ENCODE measurements at places on chromosomes 6 and 20. TPM values are rescaled to one million over a fixed set of nuclear protein-coding genes. Genes with fewer than 3 reads are reported as not detected.

DNA sequence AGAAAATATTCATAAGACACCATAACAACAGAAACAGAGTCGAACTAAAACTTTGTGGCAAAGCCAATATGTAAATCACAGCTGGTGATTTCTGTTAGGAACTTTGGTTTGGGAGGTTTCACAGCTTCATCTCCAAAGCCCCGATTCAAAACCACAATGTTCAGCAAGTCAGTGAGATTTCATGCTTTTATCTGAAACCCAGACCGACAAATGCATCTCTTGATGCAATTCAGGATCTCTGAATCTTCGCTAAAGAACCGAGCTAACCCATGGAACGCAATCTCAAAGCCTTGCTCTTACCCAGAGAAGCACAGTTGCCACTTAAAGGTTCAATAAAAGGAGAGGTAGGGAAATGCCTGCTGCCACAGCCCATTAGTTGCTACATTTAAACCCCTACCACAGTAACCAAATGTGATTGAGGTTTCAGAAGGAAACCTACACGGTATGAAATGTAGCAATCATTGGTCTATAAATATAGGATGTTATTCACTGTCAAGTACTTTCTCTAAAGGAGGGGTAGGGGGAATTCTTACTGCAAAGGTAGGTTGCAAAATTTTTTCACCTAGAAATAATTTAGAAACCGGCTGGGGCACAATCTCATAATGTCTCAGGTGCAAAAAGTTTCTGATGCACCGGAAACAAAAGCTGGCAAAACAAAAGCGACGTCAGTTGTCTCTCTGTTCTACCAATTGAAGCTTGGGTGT, 381.0 kb upstream of the ARID1B start:
- no peak for DNase-seq

- DNase-seq: no peak
Measured at GRCh38 chr6:25056130-25056529, 120.4 kb upstream of the RIPOR2 start.

- no peak for DNase-seq
Measured at GRCh38 chr6:95805699-95806098, 210.1 kb upstream of the FUT9 start.

DNA sequence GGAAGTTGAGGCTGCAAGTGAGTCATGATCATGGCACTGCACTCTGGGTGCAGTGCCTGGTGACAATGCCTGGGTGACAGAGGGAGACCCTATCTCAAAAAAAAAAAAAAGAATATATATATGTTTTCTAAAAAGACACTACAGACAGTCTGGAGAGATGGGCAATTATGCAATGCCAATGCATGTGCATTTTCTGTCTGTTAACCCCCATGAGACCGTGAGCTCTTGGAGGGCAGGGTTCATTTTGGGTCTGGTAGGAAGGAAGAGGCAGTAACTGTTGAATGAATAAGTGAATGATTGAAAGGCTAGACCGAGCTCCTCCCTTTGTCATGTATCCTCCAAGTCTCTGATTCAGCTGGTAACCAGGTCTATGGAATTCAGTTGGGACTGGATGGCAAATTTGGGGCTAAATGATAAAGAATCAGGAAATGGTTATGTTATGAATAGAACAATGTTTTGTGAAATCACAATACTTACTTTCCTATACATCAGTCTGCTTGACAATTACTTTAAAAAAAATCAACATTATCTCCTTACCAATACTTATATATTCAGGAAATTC, 5.6 kb upstream of the BLCAP start:
- no peak for DNase-seq

- no peak for DNase-seq
Measured at GRCh38 chr20:29878777-29879442, 1378.6 kb upstream of the DEFB115 start.

GRCh38 chr6:64411226-64411625, 775.6 kb downstream of the PHF3 start:
- DNase-seq: no peak

- peak; percentile 42 for DNase-seq
Measured at GRCh38 chr6:74597266-74597665, 608.6 kb downstream of the COL12A1 start.

DNA sequence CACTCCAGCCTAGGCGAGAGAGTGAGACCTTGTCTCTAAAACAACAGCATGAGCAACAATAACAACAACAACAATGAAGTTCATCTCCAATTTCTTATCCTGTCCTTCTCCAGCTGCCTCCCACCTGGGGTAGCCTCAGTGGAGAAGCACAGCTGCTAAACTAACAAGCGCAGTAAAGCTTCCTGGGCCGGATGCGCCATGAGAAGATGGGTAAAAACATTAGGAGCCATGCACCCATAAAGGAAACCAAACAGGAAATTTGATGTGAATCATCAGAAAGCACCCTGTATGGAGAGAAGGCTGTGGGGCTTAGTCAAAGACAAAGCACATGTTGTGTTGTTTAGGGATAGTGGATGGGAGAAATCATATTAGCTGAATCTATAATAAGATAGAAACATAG, 61.1 kb upstream of the CCN6 start:
- peak; percentile 74 for DNase-seq

- no peak for DNase-seq
Measured at GRCh38 chr6:10409731-10410206, 5.1 kb downstream of the TFAP2A start.

DNA sequence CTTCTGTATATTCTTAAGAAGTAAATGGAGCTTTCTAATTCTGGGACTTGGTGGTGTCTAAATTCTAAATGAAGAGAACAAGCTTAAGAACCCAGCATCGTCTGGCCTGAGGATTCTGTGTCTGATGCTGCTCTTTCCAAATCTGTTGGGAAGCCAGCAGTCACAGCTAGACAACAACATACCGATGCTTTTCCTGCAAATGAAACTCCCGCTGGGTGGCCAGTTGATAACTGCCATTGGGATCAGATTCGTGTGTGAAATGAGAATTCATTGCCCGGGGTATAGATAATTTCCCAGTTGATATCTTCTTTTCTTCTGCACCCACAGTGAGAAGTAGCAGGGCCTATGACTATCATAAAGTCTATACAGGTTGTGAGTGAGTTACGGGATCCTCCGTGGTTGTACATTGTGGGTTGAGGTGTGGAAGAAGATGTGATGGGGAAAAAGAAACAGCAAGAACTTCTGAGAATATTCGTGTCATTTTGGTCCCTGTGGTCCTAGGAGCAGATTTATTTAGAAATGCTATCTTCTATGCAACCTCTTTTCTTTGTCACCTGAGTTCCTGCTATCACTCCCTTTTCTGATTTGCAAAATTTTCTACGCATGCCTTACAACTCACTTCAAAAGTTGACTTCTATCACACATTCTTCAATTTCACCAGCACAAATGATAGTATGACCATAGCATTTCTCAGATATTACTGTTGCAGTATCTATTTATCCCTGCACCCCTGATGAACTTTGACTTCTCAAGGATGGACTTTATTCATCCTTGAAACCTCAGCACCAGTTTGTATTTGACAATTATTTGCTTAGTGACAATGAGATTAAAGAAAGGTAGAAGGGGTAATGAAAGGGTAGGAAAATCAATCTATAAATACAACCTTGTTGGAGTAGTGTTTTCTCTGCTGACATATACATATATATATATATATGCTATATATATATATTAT, 10.4 kb downstream of the NOX3 start:
- DNase-seq: no peak

- no peak for DNase-seq
Measured at GRCh38 chr20:60780388-60781025, 471.6 kb upstream of the CDH4 start.

- no peak for DNase-seq
Measured at GRCh38 chr6:89585154-89585553, 53.4 kb downstream of the LYRM2 start.

GRCh38 chr20:62120990-62121775, 1.1 kb upstream of the LSM14B start:
- no peak for DNase-seq

DNA sequence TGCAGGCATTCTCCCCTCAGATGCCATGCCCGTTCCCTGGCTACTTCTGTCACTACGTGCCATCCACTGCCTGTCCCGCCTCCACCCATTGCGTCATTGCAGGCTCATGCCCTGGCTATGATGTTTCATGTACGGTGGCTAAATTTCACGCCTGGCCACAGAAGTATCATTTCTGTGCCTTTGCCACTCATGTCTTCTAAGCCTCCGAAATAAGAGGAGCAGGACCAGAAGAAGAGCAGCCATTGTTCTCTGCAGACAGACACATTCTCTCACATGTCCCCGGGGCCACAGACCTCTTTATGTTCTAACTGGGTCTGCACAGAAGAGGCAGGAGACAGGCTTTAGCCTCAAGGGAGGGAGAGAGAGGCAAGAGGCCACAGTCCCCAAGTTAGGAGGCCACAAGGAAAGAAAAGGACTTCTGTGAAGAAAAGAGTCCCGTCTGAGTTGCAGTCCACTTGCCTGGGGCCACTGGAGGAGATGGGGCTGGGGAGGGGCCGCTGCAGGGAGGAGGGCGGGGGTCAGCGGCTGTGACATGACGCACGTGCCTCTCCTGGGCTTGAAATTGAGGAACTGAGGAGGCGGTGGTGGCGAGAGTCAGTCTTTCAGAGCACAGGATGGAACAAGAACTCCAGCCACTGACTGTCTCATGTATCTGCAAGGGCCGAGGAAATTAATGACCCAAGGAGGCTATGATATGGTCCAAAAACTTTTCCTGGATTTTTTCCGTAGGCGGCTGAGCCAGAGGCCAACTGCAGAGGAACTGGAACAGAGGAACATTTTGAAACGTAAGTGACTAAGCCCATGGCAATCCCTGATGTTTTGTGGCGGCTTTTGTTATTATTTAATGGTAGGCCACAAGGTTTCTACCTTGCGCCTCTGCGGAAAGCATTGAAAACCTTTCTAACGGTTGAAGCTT, 55.9 kb downstream of the TBC1D7 start:
- DNase-seq: no peak

DNA sequence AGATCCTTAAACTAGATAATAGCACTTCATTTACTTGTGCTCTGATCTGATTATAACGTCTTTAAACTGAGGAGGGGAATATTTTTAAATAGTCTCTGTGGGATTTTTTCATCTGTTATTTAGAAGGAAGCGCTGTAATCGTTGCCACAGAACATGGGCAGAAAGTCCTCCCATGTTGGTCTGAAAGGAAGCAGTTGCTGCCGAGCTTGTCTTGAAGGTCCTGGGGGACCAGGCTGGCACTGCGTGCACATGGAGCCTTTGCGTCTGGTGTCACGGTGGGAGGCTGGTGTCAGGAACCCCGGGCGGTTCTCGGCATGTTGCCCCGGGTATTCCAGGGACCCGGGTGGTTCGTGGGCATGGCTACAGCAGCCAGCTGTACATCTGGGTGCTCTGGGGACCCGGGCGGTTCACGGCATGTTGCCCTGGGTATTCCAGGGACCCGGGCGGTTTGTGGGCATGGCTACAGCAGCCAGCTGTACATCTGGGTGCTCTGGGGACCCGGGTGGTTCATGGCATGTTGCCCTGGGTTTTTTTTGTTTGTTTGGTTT, 11.5 kb downstream of the TPD52L2 start:
- no peak for DNase-seq

DNA sequence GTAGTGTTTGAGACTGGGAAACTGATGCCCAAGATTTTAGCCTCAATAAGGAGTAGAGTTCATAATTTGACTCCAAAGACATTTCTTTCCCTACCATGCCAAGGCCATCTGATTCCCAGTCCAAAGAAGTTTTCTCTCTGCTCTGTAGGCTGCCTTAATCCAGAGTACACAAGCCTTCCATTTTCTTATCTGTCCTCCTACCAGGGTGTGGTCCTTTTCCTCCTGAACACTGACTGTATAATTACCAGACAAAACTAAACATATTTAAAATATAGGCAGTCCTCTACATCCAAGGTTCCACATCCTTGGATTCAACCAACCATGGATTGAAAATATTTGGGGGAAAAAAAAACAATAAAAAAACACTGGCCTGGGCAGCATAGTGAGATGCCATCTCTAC, 108.4 kb downstream of the SLC16A10 start:
- no peak for DNase-seq

- DNase-seq: no peak
Measured at GRCh38 chr6:100512203-100512862, 47.6 kb upstream of the SIM1 start.

DNA sequence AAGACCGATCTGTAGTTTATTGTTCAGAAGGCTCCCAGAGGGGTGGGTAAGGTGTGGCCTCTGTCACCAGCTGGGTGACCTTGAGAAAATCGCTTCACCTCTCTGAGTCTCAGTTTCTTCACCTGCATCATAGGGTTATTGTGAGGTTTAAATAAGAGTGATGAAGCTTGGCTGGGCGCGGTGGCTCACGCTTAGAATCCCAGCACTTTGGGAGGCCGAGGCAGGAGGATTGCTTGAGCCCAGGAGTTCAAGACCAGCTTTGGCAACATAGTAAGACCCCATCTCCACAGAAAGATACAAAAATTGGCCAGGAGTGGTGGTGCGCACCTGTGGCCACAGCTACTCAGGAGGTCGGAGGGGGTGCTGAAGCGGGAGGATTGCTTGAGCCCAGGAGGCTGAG, 36.0 kb downstream of the VSTM2L start:
- no peak for DNase-seq

- DNase-seq: peak; percentile 83
Measured at GRCh38 chr6:28488916-28489365, 26.7 kb downstream of the GPX6 start.

GRCh38 chr6:133240511-133241085, 559 bp upstream of the EYA4 start:
- no peak for DNase-seq

DNA sequence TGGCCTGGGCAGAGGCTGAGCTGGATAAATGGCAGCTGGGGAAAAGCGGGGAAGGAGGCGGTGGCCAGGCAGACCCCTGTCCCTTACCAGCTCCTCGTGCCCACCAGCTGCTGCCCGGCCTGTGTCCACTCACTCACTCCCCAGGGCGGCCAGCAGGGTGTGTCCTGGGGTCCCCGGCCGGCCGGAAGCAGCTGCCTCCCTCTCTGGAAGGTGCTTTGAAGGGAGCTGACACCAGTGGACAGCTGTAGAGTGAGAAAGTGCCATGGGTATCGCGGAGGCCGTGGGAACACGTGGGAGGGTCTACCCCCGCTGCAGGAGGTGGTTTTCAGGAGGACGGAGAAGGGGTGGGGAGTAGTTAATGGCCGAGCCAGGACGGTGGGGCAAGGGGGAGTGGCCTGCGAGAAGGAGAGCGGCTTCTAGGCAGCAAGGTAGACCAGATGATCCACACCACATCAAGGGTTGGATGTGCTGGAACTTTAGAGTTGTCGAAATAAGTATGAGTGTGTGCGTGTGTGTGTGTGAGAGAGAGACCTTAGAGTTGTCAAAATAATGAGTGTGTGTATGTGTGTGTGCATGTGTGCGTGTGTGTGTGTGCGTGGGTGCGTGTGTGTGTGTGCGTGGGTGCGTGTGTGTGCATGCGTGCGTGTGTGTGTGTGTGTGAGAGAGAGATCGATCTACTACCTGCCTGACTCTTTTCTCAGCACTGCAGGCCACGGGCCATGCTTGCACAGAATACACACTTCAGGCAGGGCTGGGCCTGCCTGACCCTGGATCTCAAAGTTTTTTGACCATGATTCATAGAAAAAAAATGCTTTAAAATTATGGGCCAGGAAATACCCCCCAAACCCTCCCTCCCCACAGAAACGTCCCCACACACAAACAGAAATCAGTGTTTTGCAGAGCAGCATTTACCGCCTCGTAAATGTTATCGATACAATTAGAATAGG, 43.9 kb downstream of the CDH4 start:
- DNase-seq: peak; percentile 58

BTNL2 gene
- total RNA-seq: not detected

PI16 gene
- not detected for total RNA-seq

AK9 gene
- total RNA-seq: 7.2 TPM

FRK gene
- total RNA-seq: 0.05 TPM

CDH4 gene
- total RNA-seq: 5.5 TPM

DEF6 gene
- total RNA-seq: not detected

SDC4 gene
- 42.4 TPM for total RNA-seq

MACROD2 gene
- 0.46 TPM for total RNA-seq

ZC2HC1B gene
- total RNA-seq: not detected

SLC35A1 gene
- 14.5 TPM for total RNA-seq
